ENCODE measurements at places on chromosomes 11 and 22. TPM values are rescaled to one million over a fixed set of nuclear protein-coding genes. Genes with fewer than 3 reads are reported as not detected.

TSGA10IP gene
- not detected for total RNA-seq

- DNase-seq = no peak
These were observed 21.5 kb downstream of the ETS1 start for GRCh38 chr11:128565881-128566280.

DNA sequence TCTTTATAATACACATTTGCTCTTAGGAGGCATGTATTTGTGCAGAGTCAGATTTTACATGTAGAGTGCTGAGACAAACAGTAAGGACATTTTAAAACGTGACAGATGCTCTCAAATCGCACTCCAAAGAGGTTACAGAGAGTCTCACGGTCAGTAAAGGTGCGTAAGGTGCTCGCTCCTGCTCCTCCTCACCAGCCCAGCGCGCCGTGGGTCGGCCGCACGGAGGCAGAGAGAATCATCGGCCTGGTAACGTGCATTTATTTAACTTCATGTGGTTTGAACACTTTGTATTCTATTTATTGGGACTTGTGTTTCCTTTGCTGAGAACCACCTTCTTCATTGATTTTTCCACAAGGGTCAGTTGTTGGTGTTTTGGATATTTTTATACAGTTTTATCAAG lies 900.1 kb downstream of the BRD1 start:
- DNase-seq = no peak

ZP1 gene
- not detected for total RNA-seq

DNA sequence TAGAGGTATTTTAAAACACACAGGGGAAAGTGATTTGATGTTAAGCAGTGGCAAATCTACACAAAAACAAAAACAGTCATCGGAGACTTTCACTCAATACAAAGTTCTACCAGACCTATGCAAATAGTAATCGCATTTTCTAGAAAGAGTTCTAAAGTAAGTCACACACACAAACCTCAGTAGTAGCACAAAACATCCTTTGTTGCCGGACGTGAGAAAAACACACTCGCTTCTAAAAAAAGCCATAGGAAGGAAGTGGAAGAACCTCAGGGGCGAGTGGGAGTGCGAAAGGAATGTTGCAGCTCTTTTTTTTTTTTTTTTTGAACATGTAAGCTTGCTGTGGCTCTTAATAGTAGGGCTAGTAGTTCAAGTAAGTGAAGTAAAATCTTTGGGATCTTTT lies 88.9 kb downstream of the MAML2 start:
- DNase-seq = peak; percentile 30

KDM4D gene
- total RNA-seq = 1.1 TPM

DNA sequence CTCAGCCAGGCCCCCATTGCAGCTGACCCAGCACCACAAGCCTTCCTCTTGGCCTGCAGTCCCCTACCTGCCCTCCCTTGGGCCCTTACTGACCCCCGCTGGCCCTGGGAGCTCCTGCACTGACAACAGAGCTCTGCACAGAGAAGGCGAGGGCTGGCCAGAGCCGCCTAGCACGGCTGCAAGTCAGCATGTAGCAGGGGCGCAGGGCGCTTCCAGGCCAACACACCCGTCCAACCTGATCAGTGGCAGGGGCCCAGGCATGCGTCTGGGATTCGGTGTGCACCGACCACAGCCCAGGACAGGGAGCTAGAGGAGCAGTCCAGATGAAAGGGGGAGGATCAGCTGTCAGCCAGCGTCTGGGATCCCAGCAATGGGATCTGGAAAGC lies 7.6 kb downstream of the WNT7B start:
- no peak for DNase-seq

OTOG gene
- not detected for total RNA-seq

MPPED1 gene
- not detected for total RNA-seq
